Renal pelvis (tissue), 12 donors: ENCODE measurements at places on chromosomes 7 and 10. TPM values are rescaled to one million over a fixed set of nuclear protein-coding genes. Genes with fewer than 3 reads are reported as not detected.

MMS19 gene
- polyA plus RNA-seq = 108 TPM

MAGI2 gene
- polyA plus RNA-seq = 33.9 TPM

CFAP70 gene
- 28.7 TPM for polyA plus RNA-seq

ATG9B gene
- polyA plus RNA-seq = 2.6 TPM

CRYGN gene
- polyA plus RNA-seq = 3.7 TPM

CFAP46 gene
- 7.4 TPM for polyA plus RNA-seq

SPDYE6 gene
- 2.4 TPM for polyA plus RNA-seq

PAPSS2 gene
- polyA plus RNA-seq = 36.0 TPM

ANKRD2 gene
- 0.49 TPM for polyA plus RNA-seq

VSTM2A gene
- 1.8 TPM for polyA plus RNA-seq

TCAF2 gene
- 3.3 TPM for polyA plus RNA-seq

DDC gene
- polyA plus RNA-seq = 64.9 TPM

CNPY1 gene
- not detected for polyA plus RNA-seq

A1CF gene
- 9.1 TPM for polyA plus RNA-seq

OPN4 gene
- polyA plus RNA-seq = not detected

FAM107B gene
- polyA plus RNA-seq = 80.1 TPM

DOCK4 gene
- 20.9 TPM for polyA plus RNA-seq

GPR146 gene
- 3.7 TPM for polyA plus RNA-seq

VWC2 gene
- 1.2 TPM for polyA plus RNA-seq

DOCK1 gene
- 65.1 TPM for polyA plus RNA-seq

ARHGEF5 gene
- polyA plus RNA-seq = 17.6 TPM

DYNC1I1 gene
- polyA plus RNA-seq = 0.43 TPM

PIK3CG gene
- polyA plus RNA-seq = 2.7 TPM

METTL27 gene
- polyA plus RNA-seq = 13.0 TPM

LIPK gene
- polyA plus RNA-seq = not detected

CUBN gene
- polyA plus RNA-seq = 263 TPM

SYT15B gene
- polyA plus RNA-seq = 2.8 TPM

PHYHIPL gene
- 14.4 TPM for polyA plus RNA-seq

TCERG1L gene
- 1.3 TPM for polyA plus RNA-seq

LIPJ gene
- 0.40 TPM for polyA plus RNA-seq

CFAP69 gene
- polyA plus RNA-seq = 20.8 TPM

ELAPOR2 gene
- polyA plus RNA-seq = 8.3 TPM

EEPD1 gene
- 6.3 TPM for polyA plus RNA-seq

TFR2 gene
- polyA plus RNA-seq = 0.80 TPM

SYCE1 gene
- 0.30 TPM for polyA plus RNA-seq

CYP3A4 gene
- polyA plus RNA-seq = 0.49 TPM

GIMAP8 gene
- 8.9 TPM for polyA plus RNA-seq

BMI1 gene
- polyA plus RNA-seq = 87.6 TPM

TMEM178B gene
- polyA plus RNA-seq = 0.34 TPM

SPDYE1 gene
- polyA plus RNA-seq = 1.8 TPM

SCIN gene
- 116 TPM for polyA plus RNA-seq

SPRN gene
- polyA plus RNA-seq = 6.1 TPM

RASSF4 gene
- 36.0 TPM for polyA plus RNA-seq

COL13A1 gene
- 29.6 TPM for polyA plus RNA-seq

SMIM30 gene
- polyA plus RNA-seq = 82.3 TPM

ADIRF gene
- polyA plus RNA-seq = 18.0 TPM

PNLIPRP3 gene
- not detected for polyA plus RNA-seq

KAZALD1 gene
- 10.1 TPM for polyA plus RNA-seq
